ENCODE measurements at places on chromosomes 3 and 15. TPM values are rescaled to one million over a fixed set of nuclear protein-coding genes. Genes with fewer than 3 reads are reported as not detected.

DNA sequence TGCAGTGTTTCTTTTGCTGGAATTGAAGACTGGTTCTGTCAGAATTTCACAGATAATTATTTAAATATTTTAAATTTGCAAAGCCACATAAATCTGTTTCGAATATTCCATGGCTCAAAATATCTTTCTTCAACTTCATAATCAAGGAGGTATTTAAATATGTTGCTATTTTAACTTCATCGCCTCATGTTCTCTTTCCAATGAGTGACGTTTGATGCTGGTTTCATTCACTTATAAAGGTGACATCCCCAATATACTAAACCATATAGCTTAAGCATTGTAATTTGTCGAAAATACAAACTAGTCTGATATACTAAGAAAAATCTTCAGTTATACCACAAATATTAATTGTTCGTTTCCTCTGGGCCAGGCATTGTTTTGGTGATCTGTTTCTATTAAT lies 22.5 kb downstream of the MBNL1 start:
- H3K27ac ChIP-seq = peak overlapping the region; percentile 62
- H3K36me3 ChIP-seq = peaks cover 4% of the 10 kb centered on the region
- no peak for DNase-seq
- peaks cover 74% of the 10 kb centered on the region for H3K4me1 ChIP-seq
- H3K4me3 ChIP-seq = peak overlapping the region; percentile 27
- no peaks in the 10 kb centered on the region for H3K27me3 ChIP-seq

DNA sequence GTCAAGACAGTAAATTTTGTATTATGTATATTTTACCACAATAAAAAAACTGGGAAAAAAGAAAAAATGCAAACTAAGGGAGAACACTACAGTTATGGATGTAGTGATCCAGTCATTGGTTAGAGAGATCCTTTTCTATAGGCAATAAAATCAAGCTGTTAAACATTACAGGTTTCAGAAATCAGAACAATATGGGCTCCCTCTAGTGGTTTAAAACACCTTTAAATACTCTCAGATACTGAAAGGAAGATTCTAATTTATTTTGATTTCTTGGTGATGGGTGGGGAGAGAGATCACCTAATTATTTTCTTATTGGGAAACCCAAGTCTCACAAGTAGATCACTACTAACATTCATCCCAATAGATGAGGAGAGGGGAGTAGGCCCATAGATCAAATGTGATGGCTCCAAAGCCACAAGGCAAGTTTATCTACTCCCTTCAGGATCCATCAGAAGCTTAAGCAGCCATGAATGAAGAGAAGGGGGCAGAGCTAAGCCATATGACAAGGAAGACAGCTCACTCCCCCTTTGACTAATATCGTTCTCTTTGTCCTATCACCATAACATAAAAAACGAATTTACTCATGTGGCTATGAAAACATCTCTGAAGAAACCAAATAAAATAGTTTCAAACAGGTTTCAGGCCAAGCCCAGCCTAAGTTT lies 118.6 kb downstream of the ANO10 start:
- H3K27me3 ChIP-seq = no peaks in the 10 kb centered on the region
- peaks cover 56% of the 10 kb centered on the region for H3K4me1 ChIP-seq
- no peak for DNase-seq
- H3K27ac ChIP-seq = no peak overlapping the region
- no peaks in the 10 kb centered on the region for H3K36me3 ChIP-seq

DNA sequence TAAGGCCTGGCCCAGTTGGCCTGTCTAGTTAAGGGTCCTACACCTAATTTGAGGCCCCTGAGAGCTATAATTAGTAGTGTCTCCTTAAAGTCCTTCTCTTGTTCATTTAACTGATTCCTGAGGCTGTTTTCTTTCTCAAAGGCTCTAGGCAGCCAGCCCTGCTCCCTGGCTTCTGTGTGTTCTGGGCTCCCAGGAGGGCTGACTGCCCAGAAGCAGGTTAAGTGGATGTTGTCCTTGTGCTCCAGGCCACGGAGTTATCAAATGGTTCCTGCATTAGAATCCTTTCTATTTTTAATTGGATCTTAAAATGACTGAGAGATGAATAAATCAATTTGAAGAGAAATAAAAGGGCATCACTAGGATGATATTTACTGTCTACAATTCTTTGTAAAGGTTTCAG lies 140.0 kb downstream of the SNRK start:
- no peak overlapping the region for H3K27ac ChIP-seq
- no peak overlapping the region for H3K4me3 ChIP-seq
- no peaks in the 10 kb centered on the region for H3K27me3 ChIP-seq
- no peak for DNase-seq
- no peaks in the 10 kb centered on the region for H3K4me1 ChIP-seq

GRCh38 chr3:124686028-124686670 lies 44.1 kb upstream of the UMPS start:
- peaks cover 11% of the 10 kb centered on the region for H3K27me3 ChIP-seq
- no peak overlapping the region for H3K27ac ChIP-seq
- H3K4me1 ChIP-seq = peaks cover 10% of the 10 kb centered on the region
- no peak for DNase-seq
- no peak overlapping the region for H3K4me3 ChIP-seq

GRCh38 chr3:50139308-50139707 lies 15.8 kb upstream of the SEMA3F start:
- peaks cover 11% of the 10 kb centered on the region for H3K4me1 ChIP-seq
- H3K27ac ChIP-seq = no peak overlapping the region
- no peaks in the 10 kb centered on the region for H3K36me3 ChIP-seq
- no peak for DNase-seq

DNA sequence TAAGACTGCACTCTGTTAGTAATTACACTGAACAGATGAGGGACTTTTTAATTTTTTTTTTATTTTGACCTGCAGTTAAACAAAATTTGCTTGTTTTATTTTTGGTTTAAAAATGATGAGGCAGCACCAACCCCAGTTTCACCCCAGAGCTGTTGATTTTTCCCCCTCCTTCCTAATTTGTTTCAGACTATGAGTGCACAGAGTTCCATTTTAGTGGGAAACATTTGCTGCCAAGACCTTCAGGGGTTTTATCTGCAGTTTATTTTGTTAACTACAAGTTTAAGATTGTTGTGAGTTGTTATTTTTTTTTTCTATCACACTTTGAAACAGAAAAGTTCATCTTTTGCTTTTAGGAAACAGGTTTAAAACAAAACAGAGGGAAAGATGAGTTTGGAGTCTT lies 455.9 kb upstream of the NR2F2 start:
- no peak overlapping the region for H3K4me3 ChIP-seq
- H3K4me1 ChIP-seq = peaks cover 20% of the 10 kb centered on the region
- H3K27me3 ChIP-seq = no peaks in the 10 kb centered on the region
- no peak for DNase-seq

- H3K27ac ChIP-seq = no peak overlapping the region
- no peak for DNase-seq
- no peaks in the 10 kb centered on the region for H3K4me1 ChIP-seq
- no peaks in the 10 kb centered on the region for H3K36me3 ChIP-seq
- no peaks in the 10 kb centered on the region for H3K27me3 ChIP-seq
- H3K4me3 ChIP-seq = no peak overlapping the region
Observed at GRCh38 chr3:159158213-159158612, 356.4 kb downstream of the MFSD1 start.

GRCh38 chr3:35562141-35562540 lies 77.2 kb upstream of the ARPP21 start:
- no peak for DNase-seq
- no peaks in the 10 kb centered on the region for H3K36me3 ChIP-seq
- H3K4me1 ChIP-seq = no peaks in the 10 kb centered on the region
- no peak overlapping the region for H3K27ac ChIP-seq
- no peaks in the 10 kb centered on the region for H3K27me3 ChIP-seq

DNA sequence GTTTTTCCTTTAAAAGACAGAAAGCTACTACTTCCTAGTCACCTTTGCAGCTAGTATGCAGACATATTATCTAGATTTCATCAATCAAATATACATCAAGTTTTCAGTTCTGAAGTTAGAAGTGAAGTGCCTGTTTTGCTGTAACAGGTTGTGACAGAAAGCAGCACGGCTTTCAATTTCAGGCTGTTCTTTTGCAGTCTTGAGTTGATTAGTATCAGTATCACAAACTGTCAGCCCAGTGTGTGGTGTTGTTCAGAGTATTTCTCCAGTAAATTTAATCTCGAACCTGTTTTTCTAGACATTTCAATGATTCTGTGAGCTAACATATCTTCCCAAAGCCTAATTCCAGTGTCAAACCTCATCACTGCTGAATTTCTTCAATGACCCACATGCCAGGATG lies 1050.8 kb downstream of the DIPK2A start:
- H3K27me3 ChIP-seq = no peaks in the 10 kb centered on the region
- H3K27ac ChIP-seq = no peak overlapping the region
- H3K4me1 ChIP-seq = no peaks in the 10 kb centered on the region
- no peak for DNase-seq
- H3K4me3 ChIP-seq = no peak overlapping the region

DNA sequence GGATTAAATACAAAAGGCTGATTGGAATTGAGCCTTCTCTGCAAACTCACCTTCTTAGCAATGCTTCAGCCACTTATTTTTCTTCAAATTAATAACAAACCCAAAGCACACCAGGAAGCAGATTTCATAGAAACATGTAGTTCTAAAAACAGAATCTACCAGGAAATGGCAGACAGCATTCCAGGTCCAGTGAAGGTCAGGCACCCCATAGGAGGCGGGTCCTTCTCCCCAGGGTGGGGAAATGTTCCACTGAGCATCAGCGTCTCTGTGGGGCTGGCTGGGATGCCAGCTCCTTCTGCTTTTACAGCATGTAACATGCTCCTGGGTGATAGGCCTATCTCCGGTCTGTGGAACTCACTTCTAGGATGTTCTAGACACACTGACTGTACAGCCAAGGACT lies 49.2 kb downstream of the CTNNB1 start:
- H3K36me3 ChIP-seq = peaks cover 4% of the 10 kb centered on the region
- H3K4me1 ChIP-seq = no peaks in the 10 kb centered on the region
- no peak for DNase-seq
- H3K27me3 ChIP-seq = no peaks in the 10 kb centered on the region

GRCh38 chr15:101692801-101693598 lies 31.3 kb downstream of the TARS3 start:
- H3K4me3 ChIP-seq = no peak overlapping the region
- DNase-seq = peak; percentile 41
- H3K27ac ChIP-seq = peak overlapping the region; percentile 76
- no peaks in the 10 kb centered on the region for H3K27me3 ChIP-seq
- peaks cover 37% of the 10 kb centered on the region for H3K36me3 ChIP-seq

SENP8 gene
- 2.5 TPM for total RNA-seq

ECE2 gene
- not detected for total RNA-seq

GOLGA6L7 gene
- not detected for total RNA-seq

GNAI2 gene
- total RNA-seq = 346 TPM

PLD1 gene
- total RNA-seq = 0.99 TPM

CKMT1A gene
- 0.33 TPM for total RNA-seq

All from activated CD4-positive, alpha-beta memory T cell treated with anti-CD3 and anti-CD28 coated beads for 36 hours (primary cell).